ENCODE measurements at places on chromosomes 3 and 15.

DNA sequence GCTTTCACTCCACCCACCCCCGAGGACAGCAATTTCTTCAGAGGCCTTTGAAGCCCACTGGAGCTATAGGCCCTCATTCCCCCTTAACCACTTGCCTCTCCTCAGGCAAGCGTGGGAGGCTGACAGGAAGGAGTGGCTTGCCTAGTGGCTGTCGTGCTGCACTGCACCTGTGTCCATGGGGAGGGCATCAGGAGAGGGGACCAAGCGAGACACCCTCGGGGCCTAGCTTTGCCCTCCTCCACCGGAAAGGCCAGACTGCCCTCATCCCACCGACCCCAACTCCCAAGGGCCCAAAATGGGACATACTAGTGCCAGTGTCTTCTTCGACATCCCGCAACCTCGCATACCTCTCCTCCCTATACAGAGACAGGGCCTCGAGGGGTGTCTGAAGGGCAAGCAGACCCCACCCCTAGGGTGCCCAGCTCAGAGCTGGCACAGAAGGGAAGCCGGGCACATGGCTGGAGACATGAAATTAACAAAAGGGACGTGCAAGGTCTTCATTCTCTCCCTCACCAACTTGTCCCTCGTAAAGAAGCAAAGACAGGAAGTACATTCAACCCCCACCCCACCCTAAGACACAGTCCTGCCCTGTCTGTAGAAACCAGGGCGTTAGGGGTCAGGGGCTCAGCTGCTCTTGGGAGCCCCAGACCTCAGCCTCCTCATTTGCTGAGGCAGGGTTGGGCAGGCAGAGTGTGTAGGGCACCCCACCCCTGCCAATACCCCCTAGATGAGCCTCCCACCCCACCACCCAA, 24.3 kb downstream of the VIPR1 start:
- no peak for DNase-seq

- no peak for DNase-seq
Measured at GRCh38 chr15:63985221-63986184, 60.8 kb downstream of the DAPK2 start.

- DNase-seq: no peak
Measured at GRCh38 chr3:99620976-99621375, 17.4 kb upstream of the COL8A1 start.

GRCh38 chr3:43855674-43856299, 165.0 kb downstream of the ABHD5 start:
- DNase-seq: peak; percentile 5

- DNase-seq: no peak
Measured at GRCh38 chr3:67017211-67017610, 19.1 kb downstream of the KBTBD8 start.

DNA sequence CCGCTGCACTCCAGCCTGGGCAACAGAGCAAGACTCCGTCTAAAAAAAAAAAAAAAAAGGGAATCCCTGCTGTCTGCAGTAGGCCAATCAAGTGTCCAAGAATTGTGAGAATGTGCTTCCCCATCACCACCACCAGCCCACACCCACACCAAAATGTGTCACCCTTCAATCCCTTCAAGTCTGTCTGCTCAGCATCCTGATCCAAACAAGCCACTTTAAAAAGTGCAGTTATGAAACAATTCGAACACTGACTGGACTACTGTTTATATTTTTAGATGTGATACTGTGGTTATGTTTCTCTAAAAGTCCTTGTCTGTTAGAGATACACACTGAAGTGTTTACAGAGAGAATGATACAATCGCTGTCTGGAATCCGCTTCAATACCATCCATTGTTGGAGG, 78.1 kb upstream of the CGNL1 start:
- no peak for DNase-seq

- DNase-seq: no peak
Measured at GRCh38 chr15:26866298-26867199, at the start of gene GABRA5. TSS of gene GABRA5 (plus strand) at chr15:26867062. CDS start at chr15:26869249, 2,187 bp downstream.

DNA sequence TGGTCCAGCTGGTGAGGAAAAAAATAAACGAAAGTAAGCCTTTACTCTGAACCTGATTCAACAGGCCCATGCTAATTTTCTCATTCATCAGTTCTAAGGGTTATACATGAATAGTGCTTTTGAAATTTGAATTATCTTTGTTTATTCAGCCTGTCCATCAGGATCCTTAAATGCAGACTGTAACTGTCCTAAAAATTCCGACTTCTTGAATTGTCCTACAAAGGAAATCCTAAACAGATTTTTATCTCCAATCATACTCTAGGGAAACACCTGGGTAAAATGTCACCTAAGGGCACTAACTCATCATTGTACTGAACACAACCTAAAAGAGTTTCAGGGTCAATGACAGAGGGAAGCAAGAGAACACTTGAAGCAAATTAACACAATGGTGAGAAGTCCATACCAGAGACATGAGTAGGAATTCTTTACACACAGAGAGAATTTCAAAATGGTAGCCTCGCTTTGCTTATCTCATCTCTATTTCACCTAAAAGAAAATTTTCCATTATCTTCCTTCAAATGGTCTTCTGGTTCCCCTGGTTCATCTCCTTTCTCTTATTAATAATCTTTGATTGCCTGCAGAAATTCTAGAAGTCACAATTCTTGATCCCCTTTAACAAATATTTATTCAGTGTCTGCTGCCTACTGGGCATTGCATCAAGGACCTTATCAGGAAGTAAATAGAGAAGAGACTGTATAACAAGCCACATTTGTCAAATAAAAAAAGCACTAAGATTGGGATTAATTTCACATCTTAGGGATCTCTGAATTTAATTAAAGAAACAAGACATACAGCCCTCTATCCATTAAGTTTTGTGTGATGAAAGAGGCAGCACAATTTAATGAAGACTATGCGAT, 182.7 kb downstream of the MEIS2 start:
- no peak for DNase-seq

GRCh38 chr15:71541746-71542145, 268.6 kb upstream of the NR2E3 start:
- DNase-seq: no peak

GRCh38 chr3:196650740-196651311, 11.3 kb downstream of the NRROS start:
- no peak for DNase-seq

DNA sequence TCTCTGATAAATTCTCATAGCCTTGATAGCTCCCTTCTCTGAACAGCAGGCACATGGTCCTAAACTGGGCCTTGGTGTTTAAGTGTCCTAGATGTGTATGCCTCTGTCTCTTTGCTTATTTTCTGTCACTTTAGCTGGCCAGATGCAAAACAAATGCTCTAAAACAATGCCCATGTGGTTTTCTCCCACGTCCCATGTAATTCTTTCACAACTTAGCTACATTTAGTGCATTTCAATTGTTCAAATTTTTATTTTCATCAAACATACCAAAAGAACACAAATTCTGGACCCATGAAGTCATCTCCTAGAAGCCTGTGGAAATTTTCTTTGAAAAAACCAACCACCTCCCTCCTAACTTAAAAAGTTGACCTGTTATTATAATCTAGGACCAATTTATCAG, 491.3 kb upstream of the AGTR1 start:
- DNase-seq: no peak

DNA sequence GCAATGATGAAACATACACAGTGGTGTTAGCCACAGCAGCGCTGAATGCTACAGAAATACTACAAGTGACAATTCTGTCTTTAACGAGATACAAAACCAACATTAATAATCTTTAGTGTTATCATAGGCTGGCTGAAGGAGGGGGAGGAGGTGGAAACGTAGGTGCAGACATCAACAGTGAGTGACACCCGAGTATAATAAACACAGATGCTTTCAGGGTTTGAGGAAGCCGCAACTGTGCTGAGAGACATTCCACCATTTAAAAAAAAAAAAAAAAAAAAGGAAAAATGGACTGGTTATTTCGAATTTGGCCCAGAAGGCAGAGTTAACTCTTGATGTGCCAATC, 4.3 kb upstream of the IGDCC3 start:
- DNase-seq: no peak

DNA sequence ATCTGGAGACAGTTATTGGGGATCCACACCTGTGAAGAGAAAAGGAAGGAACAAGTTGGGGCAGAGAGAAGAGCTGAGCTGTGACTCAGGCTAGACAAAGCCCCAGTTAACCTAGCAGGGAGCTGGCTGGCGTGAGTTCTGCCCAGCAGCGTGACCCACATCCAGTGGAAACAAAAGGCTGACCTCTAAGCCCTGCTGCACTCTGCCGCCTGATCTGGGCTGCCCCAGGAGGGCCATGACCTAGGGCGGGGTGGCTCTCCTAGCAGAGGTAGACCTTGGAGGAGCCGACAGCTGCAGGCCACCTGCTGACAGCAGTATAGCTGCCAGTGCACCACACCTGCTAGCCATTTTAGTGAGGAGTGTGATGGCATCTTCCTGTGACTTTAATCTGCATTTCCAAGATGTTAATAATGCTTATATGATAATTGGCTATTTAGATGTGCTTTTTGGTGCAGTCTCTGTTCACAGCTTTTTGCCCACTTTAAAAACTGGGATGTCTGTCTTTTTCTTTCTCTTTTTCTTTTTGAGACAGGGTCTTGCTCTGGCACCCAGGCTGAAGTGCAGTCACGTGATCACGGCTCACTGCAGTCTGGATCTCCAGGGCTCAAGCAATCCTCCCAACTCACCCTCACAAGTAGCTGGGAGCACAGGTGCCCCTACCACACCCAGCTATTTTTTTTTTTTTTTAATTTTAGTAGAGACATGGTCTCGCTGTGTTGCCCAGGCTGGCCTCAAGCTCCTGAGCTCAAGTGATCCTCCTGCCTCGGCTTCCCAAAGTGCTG, 78.1 kb downstream of the LSM3 start:
- no peak for DNase-seq

DNA sequence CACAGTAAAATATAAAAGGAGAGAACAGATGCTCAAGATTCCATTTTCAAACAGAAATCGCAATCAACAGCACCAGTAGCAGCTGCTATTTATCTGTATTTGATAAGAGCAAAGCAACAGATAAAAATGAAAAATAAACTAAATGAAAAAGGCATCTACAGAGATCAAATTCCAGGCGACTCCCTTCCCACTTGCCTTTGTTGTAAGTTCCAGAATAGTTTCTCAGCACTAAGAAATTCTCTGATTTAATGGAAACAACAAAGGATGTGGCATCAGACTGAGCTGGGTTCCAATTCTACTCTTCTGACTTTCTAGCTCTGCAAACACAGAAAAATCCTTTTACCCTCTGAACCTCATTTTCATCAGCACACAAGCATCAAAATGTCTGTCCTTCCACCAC, 110.8 kb upstream of the MME start:
- no peak for DNase-seq

DNA sequence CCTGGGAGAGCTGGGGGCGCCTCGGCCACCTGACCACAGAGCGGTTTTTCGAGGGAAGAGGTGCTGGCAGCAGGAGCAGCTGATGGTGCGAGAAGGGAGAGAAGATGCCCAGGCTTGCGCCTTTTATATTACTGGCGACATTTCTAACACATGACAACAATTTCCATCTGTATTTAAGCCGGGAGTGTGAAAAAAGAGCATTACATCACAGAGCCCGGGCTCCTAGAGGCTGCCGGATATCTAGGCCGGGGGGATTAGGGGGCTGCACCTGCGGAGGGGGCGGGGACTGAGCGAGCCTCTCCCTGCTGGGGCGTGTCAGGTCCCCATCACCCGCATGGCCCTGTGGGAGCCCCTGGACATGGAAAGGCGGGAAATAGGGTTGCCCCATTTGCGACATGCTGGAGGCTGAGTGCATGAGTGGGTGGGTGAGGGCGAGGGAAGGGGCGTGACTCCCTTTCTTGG, 440.7 kb downstream of the MAGI1 start:
- DNase-seq: no peak

GRCh38 chr15:58631319-58631718, 118.2 kb downstream of the ADAM10 start:
- DNase-seq: no peak

GRCh38 chr3:145183261-145183660, 977.7 kb downstream of the PLOD2 start:
- no peak for DNase-seq

DNA sequence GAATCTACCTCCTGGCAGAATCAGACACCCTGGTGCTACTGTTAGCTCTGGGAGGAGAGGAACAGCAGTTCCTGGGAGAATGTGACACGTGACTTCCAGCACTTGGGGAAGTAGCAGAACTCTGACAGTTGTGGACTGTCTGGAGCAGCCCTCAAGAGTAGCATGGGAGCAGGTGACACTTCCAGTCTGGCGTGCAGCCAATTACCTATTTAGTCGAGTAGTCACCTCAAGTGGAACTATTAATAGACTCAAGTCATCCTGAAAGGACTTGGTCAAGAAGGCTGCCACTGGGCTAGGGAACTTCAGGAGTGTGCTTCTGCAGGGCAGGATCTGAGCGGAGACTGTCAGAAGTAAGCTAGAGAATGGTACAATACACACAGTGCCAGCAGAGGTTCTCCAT, 62.3 kb downstream of the MTHFS start:
- DNase-seq: no peak

- no peak for DNase-seq
Measured at GRCh38 chr3:132595014-132595413, 2.1 kb upstream of the ACKR4 start.

DNA sequence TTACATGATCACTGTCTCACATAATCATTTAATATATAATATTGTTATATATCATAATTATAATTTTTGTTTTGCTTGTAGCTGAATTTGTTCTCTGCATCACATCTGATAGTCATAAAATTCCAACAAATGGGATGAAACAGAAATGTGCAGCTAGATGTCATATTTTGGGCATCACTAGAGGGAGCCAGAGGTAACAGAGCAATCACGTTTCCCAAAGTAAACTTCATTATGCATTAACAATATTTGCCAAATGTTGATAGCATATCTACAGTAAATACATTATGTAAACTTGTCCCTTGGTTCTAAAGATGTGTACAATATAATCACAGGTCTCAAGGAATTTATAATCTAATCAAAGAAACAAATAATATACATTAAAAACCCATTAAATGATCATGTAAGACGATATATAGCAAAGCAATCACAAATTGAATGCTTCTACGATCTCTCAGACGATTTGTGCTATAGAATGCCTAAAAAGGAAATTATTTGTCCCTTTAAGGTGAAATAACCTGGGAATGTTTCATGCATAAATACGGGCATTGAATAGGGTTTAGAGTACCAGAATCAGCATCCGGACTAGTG, 234.2 kb upstream of the MCTP2 start:
- no peak for DNase-seq

DNA sequence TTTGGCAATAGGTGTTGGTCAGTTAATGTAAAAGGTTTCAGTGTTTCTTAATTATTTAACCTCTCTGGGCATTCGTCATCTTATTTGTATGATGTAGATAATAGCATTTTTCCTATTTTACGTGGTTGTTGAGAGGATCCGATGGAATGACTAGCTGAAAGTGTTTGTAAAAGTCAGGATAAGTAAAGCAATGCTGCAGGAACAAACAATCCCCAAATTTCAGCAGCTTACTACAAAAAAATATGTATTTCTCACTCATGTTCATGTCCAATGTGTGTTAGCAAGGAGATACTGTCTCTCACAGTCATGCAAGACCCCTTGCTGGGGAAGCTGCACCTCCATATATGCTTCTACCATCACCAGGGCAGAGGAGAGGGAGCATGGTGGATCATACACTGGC, 38.7 kb downstream of the CEMIP start:
- DNase-seq: no peak

- no peak for DNase-seq
Measured at GRCh38 chr3:192772240-192772894, 45.0 kb upstream of the FGF12 start.
